ENCODE measurements at places on chromosomes 4 and X.

- no peak for DNase-seq
Observed at GRCh38 chrX:40508560-40508959, 72.2 kb upstream of the ATP6AP2 start.

GRCh38 chr4:75557696-75558095 is 1.8 kb downstream of the ODAPH start:
- no peak for DNase-seq

GRCh38 chrX:20015422-20015821 is 24.6 kb upstream of the BCLAF3 start:
- no peak for DNase-seq

- no peak for DNase-seq
Observed at GRCh38 chr4:121273191-121273590, 107.6 kb downstream of the QRFPR start.

DNA sequence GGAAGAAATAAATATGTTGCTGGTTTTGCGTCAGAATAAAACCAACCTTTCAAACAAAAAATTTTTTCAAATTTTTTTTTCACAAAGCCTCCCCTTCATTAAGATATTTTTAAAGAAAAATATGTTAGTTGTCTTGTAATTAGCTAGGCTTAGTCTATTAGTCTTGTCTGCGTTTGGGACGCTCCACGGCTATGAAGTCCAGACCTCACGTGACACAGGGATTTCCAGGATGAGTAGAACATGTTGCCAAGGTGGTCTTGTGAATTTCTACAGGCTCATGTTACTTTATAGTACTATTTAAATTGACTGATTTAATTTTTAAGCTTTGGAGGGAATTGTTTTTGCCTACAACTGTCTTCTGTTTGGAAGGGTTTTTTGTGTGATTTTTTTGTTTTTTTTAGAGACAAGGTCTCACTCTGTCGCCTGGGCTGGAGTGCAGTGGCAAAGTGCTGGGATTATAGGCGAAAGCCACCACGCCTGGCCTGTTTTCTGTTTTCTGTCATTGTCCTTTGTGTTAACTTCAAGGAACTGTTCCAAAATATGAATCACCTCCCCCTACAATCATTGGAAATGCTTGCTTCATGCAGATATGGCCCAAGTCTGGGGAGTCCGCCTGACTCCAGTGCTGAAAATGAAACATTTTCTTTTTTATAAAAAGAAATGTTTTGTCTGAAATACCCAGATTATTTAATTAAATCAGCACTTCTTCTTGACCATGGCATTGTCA is 26.2 kb downstream of the TMEM144 start:
- no peak for DNase-seq

DNA sequence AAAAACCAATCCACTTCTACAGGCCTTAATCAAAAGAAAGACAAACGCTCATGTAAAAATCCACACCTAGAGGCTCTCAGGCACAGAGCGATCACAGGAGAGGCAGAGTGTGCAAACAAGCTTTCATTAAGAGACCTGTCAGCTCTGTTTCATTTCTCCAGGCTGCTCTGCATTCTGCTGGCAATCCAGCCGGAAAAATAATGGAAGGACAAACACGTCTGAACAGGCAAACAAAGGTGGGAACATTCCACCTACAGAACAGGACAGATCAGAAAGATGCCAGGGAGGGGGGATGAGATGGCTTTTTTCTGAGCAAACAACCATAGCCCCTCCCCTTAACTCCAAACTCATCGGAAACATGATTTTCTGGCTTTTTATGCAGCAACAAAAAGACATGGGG is 9.7 kb downstream of the SOD3 start:
- no peak for DNase-seq

GRCh38 chr4:79223993-79224776 is 101.7 kb downstream of the NAA11 start:
- no peak for DNase-seq
